ENCODE measurements at places on chromosomes 13 and 19.

DNA sequence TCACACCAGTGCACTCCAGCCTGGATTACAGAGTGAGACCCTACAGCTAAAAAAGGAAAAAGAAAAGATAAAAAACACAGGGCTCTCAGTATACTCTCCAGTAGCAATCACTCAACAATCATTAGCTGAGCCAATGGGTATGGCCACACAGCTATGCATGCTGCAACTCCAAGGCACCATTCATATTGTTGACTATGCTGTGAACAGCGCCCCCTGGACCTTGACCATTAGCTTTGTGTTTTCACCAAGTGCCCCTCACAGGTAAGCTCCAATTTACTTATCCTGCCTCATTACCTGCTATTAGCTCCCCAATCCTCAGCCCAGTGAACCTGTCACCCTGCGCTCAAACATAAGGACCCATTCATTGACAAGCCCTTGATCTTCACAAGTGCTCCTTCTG, 35.8 kb downstream of the ZIC5 start:
- no peak for DNase-seq

DNA sequence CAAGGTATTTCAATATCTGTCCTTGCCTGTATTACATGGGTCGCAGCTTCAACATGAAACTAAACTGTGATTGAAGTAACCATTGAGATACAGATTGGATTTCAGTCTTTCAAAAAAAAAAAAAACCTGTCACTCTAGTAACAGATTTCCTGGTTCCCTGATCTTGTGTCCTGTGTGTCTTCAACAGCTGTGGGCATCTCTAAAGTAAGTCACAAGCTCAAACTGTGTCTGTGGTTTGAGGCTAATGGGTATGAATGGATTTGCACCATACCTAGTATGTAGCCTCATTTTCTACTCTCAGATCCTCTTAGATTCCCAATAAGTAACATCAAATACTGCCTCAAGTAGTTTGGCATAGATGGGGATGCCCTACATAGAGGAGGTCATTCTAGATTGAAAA, 300.1 kb downstream of the COG6 start:
- no peak for DNase-seq

DNA sequence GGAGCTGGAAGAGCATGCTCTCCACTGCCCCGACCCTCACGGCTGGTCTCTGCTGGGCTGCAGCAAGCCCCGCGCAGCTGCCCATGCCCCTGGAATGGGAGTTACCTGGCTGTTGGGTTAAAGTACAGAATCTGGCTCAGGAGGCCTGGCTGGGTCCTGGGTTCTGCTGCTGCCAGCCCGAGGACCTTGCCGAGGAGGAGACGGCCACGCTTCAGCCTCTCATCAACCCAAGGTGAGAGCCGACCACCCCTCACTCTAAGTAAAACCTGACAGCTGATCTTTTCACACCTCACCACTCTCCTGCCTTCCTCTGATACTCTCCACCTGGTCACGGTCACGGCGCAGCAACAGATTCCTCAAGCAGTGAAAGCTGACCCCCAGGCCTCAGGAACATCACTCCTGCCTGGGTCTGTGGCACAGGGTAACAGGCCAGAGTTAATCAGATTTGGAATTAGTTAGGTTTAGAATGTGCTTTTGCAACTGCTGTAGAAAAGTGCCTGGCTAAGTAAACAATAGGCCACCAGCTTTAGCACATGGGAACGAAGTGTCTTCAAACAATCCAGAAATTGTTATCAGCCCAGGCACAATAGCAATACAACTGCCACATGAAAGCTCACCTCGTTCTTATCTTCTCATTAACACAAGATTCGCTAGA, 20.5 kb downstream of the RAB20 start:
- DNase-seq: no peak

- no peak for DNase-seq
These were observed 169.5 kb downstream of the DCLK1 start for GRCh38 chr13:35961461-35962220.

DNA sequence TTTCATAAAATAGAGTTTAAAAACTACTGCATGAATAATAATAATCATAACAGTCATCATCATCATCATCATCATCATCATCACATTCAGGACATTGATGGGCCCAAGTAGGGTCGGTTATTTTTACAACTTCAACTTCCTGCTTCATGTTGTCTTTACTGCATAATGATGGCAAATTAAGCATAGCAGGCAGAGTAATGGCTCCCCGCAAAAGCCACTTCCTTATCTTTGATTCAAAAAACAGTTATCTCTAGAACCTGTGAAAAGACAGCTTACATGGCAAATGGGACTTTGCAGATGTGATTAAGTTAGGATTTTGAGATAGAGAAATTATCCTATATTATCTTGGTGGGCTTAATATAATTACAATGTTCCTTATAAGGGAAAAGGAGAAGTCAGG, 792.9 kb downstream of the LIG4 start:
- no peak for DNase-seq

All from SW 1271 (cell line).